ENCODE measurements at places on chromosomes 5 and 9.

GRCh38 chr9:110555551-110556331 lies 23.8 kb downstream of the SVEP1 start:
- no peaks in the 10 kb centered on the region for H3K36me3 ChIP-seq
- peaks cover 1% of the 10 kb centered on the region for H3K27me3 ChIP-seq
- no peak overlapping the region for H3K4me3 ChIP-seq

DNA sequence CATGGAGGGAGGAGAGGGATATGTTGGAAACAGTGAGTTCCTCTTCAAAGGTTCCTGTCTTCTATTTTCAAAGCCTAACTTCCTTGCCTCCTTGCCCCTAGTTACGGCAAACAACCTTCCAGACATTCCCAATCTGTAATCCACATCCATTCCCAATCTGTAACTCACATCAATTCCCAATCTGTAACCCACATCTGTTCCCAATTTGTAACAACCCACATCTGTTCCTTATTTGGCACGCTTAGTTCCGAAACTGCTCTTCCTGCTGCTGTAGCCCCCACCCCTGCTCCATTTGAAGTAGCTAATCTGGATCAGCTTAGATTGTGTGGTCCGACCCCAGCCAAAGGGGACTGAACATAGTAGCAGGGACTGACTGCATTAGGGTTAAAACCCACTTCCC lies 23.9 kb upstream of the IDNK start:
- H3K27ac ChIP-seq, result no peak overlapping the region
- no peak overlapping the region for H3K4me3 ChIP-seq
- H3K36me3 ChIP-seq, result no peaks in the 10 kb centered on the region
- H3K27me3 ChIP-seq, result no peaks in the 10 kb centered on the region
- DNase-seq, result no peak

DNA sequence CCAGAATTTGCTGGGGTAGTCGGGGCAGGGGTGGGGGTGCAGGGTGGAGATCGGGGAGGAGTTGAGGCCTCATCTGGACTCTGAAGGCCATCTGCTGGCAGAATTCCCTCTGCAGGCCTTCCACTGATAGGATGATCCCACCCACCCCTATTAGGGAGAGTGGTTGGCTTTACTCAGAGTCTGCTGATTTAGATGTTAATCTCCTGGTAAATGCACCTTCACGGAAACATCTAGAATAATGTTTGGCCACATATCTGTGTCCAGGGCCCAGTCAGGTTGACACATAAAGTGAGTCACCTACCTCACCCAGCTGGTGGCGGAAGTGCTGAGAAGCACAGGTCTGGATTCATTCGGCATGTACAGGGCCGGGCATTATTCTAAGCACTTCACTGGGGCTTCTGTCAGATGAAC lies 50.0 kb downstream of the DAPK1 start:
- no peak for DNase-seq
- no peak overlapping the region for H3K4me3 ChIP-seq
- H3K27ac ChIP-seq, result no peak overlapping the region
- peaks cover 6% of the 10 kb centered on the region for H3K27me3 ChIP-seq
- H3K36me3 ChIP-seq, result no peaks in the 10 kb centered on the region
- peaks cover 5% of the 10 kb centered on the region for H3K4me1 ChIP-seq

- H3K4me1 ChIP-seq, result no peaks in the 10 kb centered on the region
- H3K36me3 ChIP-seq, result no peaks in the 10 kb centered on the region
- DNase-seq, result no peak
Measured at GRCh38 chr5:178467568-178468195, 122.5 kb downstream of the COL23A1 start.

DNA sequence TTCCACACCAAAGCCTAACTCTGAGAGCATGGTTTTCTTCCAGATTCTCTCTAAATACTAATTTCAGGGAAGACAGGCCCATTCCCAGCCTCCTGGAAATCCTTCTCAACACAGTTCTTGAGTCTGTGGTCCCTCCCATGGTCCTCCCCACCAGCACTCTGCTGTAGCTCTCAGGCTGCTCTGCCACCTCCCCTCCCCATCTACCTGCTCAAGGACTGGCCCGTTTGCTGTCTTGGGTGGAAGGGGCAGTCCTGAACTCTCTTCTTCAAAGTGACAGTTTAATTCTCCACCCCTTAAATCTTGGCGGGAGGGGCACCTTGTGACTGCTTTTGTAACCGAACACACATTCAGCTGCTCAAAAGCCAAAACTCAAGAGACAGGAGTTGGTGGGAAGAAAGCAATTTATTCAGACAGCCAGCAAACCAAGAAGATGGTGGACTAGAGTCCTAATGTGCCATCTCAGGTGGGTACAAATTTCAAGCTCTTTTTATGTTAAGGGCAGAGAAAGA lies 7.6 kb upstream of the LCN15 start:
- no peak overlapping the region for H3K4me3 ChIP-seq
- peaks cover 10% of the 10 kb centered on the region for H3K4me1 ChIP-seq
- H3K27me3 ChIP-seq, result peaks cover 6% of the 10 kb centered on the region
- no peaks in the 10 kb centered on the region for H3K36me3 ChIP-seq

DNA sequence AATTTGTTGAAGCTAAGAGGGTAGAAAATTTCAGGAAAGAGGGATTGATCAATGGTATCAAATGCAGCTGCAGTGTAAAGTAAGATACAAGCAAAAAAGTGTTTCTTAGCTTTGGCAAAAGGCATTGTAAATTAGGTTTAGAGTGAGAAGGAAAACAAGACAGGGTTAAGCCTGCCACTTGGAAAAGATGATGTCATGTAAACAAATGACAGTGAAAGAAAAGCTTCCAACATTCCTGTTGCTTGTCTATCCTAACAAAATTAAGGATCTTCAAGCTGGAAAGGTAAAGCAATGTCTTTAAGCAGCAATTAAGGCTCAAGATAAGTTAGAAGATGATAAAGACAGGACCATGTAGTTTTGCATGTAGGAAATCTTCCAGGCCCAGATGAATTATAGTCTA lies 139.1 kb upstream of the PPP2R2B start:
- H3K27ac ChIP-seq, result no peak overlapping the region
- H3K4me1 ChIP-seq, result no peaks in the 10 kb centered on the region
- no peak for DNase-seq

DNA sequence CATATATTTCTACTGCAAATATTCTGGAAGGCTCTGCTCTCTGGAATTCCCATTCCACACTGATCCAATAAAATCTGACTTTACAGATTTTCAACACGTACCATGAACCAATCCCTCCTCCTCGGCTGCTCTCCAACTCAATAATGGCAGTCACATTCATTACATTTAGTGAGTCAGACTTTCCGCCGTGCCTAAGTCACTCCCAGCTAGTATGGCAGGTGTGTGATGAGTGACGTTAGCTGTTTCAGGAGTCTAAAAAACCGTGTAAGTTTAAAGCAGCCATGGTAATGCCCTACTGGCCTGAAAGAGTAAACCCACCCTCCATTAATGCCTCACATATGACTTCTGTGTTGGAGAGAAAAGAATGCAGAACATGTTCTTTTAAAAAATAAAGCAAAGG lies 3.3 kb downstream of the FBN2 start:
- DNase-seq, result no peak
- no peaks in the 10 kb centered on the region for H3K36me3 ChIP-seq
- no peak overlapping the region for H3K4me3 ChIP-seq

GRCh38 chr9:27432308-27432707 lies 91.8 kb upstream of the IFNK start:
- no peaks in the 10 kb centered on the region for H3K27me3 ChIP-seq
- no peaks in the 10 kb centered on the region for H3K36me3 ChIP-seq
- no peak overlapping the region for H3K4me3 ChIP-seq
- peaks cover 8% of the 10 kb centered on the region for H3K4me1 ChIP-seq
- no peak for DNase-seq
- no peak overlapping the region for H3K27ac ChIP-seq

DNA sequence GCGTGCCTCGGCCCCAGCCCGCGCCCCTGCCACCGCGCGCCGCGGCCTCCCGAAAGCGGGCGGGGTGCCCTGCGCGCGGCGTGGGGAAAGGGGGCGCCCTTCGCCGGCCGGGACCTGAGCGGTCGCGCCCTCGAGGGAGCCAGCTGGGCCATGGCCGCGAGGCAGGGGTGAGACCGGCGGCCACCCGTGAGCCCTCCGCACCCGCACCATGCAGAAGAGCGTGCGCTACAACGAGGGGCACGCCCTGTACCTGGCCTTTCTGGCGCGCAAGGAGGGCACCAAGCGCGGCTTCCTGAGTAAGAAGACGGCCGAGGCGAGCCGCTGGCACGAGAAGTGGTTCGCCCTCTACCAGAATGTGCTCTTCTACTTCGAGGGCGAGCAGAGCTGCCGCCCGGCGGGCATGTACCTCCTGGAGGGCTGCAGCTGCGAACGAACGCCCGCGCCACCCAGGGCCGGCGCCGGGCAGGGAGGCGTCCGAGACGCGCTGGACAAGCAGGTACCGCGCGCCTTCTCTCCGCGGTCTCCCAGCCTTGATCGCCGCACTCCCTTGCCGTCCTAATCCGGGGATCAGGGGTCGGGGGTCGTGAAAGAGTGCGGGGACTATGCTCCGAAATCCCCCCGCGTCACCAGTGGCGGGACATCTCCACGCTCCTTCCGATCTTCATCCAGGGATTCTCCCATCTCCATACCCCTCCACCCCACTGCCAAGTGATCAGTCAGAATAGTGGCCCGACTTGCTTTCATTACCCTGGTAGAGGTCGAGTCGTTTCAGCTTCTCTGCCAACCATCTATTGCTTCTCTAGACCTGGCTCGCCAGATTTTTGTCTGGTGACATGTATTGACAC lies 590 bp downstream of the RASGRF2 start:
- H3K27me3 ChIP-seq, result peaks cover 5% of the 10 kb centered on the region
- DNase-seq, result peak; percentile 69
- no peaks in the 10 kb centered on the region for H3K36me3 ChIP-seq

DNA sequence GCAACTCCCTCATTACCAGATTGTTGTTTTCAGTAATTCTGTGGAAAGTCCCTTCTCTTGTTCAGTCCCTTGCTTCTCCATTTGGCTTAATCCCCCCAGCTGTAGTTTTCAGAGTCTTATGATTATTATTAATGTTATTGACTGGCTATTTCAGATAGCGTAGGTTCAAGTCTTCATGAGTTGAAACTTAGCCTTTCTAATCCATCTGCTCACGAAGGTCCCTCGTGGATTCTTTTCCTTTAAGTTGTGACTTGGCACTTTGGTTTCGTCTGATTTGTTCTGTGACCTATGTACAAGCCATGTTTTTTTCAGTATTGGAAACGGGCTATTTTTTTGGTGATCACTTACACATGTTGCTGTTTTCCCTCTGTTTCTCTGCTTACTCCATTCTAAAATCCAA lies 260.3 kb downstream of the TMEM167A start:
- H3K36me3 ChIP-seq, result no peaks in the 10 kb centered on the region
- H3K4me3 ChIP-seq, result no peak overlapping the region
- H3K27ac ChIP-seq, result no peak overlapping the region
- H3K27me3 ChIP-seq, result peaks cover 7% of the 10 kb centered on the region
- DNase-seq, result no peak

DNA sequence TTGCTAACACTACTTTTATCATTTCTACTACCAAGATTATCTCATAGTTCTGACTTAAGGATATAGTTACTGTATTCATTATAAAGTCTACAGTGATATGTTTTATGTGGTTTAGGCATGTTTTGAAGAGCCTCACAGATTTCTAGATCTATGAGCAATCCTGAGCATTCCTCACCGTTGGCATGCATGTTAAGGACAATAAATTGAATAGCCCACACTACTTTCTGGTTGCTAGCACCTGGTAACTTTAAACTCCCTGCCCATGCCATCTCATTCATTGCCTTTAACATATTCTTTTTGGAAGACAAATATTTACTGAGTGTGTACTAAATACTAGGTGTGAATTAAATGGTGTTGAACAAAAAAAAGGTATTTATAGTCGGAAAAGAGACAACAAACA lies 868.1 kb upstream of the CDH9 start:
- H3K27ac ChIP-seq, result no peak overlapping the region
- H3K4me3 ChIP-seq, result no peak overlapping the region
- no peak for DNase-seq
- H3K4me1 ChIP-seq, result no peaks in the 10 kb centered on the region
- H3K36me3 ChIP-seq, result no peaks in the 10 kb centered on the region
- no peaks in the 10 kb centered on the region for H3K27me3 ChIP-seq

DNA sequence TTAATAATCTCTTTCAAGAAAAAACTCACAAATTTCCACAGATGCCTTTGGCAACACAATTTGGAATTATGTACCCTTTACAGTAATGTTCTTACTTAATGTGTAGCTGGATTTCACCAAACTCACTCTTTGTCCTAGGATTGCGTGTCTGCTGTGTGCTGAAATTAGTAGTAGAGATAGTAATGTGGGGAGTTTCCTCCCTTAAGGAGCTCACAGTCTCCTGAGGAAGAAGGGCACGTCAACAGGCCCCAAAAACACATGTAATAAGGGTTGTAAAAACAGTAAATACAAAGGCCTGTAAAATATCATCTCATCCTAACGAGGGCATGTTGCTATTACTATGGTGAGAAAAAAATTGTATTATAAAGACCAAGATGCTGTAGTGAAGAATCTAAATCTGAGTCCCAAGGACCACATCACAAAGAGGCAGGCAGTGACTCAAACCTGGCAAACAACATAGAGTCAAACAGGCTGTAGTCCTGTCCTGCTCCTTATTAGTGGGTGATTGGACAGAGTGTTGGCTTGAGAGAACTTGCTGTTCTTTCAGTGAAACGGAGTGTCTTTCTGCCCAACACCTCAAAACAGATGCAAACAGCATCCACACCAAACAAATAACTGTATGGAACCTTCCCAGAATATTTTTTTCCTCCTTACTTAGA lies 83.2 kb upstream of the PAPPA start:
- H3K27ac ChIP-seq, result no peak overlapping the region
- H3K4me3 ChIP-seq, result no peak overlapping the region

DNA sequence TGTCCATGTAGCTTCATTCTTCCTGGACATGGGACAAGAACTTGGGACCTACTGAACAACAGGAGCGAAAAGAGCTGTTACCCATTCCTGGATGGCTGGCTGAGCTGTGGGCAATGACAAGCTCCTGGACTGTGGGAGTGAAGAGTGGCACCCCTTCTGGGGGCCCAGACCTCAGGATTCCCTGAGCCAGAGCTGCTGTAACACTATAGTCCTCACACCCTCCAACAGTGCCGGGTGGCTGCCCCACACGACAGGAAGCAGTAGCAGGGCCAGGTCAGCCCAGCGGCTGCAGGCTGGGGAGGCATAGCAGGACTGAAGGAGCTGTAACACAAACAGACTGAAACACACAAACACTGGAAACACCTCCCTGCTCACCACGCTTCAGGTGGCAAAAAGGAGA lies 169.7 kb upstream of the IRX2 start:
- no peak overlapping the region for H3K27ac ChIP-seq
- no peak for DNase-seq
- no peaks in the 10 kb centered on the region for H3K36me3 ChIP-seq
- no peaks in the 10 kb centered on the region for H3K27me3 ChIP-seq

DNA sequence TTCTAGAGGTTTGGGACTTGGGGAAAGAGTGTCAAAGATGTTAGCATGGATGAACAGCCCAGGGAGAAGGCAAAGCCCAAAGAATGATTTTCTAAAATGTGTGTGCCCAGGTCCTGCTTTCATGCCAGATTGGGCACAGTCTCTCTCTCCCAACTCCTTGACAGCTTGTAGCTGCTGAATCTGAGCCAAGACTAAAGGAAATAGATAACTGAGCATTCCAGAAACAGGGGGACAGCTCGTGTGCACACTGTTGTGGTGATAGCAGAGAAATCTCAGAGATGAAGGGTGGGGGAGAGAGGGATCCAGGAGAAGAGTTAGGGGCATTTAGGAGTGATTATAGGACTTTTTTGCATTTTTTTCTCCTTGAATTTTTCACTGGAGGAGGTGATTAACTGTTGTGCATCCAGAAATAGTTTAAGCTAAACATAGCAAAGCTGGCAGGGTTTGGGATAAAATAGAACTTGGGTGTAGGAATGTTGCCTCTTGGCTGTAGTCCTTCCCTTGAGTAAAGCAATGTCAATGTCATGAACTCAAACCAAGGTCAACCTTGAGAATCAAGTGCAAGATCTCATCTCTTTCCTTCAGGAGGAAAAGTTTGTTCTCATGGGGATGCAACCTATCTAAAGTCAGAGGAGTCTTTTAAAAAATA lies 245.9 kb downstream of the SH3GL2 start:
- no peak overlapping the region for H3K27ac ChIP-seq
- H3K4me1 ChIP-seq, result no peaks in the 10 kb centered on the region
- no peak overlapping the region for H3K4me3 ChIP-seq
- H3K27me3 ChIP-seq, result no peaks in the 10 kb centered on the region
- H3K36me3 ChIP-seq, result no peaks in the 10 kb centered on the region
